ENCODE measurements at places on chromosomes 7 and 10.

- peak; percentile 11 for DNase-seq
Observed at GRCh38 chr10:57657164-57657765, 610.4 kb downstream of the IPMK start.

GRCh38 chr10:131767716-131768115 lies 133.1 kb upstream of the PPP2R2D start:
- DNase-seq: no peak

DNA sequence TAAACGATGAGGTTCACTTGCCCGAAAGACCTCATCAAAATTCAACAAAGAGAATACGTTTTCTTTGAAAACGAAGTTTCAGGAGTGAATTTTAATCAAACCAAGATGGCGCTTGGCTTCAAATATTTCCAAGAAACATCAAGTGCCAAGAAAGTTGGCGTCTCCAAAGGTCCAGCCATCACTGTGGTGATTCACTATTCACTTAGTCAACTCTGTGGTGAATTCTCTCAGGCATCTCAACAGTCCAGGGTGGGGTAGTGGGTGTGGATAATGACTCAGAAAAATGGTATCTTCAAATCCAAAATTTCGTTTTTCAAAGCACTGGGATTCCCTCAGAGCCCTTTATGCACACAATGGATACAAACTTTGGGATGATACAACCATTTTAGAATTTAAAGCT lies 133.1 kb downstream of the SVIL start:
- peak; percentile 91 for DNase-seq

DNA sequence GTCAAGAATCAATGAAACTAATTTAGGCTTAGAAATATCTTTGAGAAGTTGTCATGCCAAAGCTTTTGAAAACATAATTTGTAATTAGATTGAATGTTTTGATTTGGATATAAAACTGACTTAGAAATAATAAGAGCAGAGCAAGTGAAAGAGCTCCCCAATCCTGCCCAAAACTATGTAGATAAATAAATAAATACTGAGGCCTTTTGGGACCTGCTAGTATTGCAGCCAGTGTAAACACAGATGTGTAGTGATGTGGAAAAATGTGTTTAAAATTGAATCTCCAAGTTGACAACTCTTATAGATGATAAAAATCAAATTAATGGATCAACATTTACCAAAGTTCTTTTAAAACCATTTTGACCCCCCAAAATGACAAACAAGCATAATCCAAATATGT lies 896.1 kb downstream of the CNTNAP2 start:
- no peak for DNase-seq

GRCh38 chr10:94293354-94293753 lies 69.4 kb downstream of the NOC3L start:
- DNase-seq: no peak

- DNase-seq: peak; percentile 98
Observed at GRCh38 chr7:101251871-101252659, 7.2 kb upstream of the FIS1 start.

DNA sequence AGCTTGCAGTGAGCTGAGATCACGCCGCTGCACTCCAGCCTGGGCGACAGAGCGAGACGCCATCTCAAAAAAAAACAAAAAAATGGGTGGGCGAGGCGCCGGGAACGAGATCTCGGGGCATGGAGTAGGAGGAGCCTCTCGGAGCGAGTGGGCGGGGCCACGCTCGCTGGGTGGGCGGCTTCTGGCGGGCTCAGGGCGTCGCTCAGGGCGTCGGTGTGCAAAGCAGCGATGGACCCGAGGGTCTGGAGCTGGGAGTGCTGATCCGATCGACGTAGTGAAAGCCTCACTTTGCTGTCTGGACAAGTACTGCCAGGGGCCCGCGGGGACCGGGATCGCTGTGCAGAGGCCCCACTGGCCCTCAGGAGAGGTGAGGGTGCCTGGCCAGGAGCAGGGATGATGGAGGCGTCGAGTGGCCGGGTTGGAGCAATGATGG lies 22.6 kb upstream of the AMZ1 start:
- no peak for DNase-seq

GRCh38 chr10:72890086-72890485 lies 3.5 kb upstream of the OIT3 start:
- no peak for DNase-seq

GRCh38 chr7:23076772-23077171 lies 28.8 kb upstream of the KLHL7 start:
- no peak for DNase-seq

DNA sequence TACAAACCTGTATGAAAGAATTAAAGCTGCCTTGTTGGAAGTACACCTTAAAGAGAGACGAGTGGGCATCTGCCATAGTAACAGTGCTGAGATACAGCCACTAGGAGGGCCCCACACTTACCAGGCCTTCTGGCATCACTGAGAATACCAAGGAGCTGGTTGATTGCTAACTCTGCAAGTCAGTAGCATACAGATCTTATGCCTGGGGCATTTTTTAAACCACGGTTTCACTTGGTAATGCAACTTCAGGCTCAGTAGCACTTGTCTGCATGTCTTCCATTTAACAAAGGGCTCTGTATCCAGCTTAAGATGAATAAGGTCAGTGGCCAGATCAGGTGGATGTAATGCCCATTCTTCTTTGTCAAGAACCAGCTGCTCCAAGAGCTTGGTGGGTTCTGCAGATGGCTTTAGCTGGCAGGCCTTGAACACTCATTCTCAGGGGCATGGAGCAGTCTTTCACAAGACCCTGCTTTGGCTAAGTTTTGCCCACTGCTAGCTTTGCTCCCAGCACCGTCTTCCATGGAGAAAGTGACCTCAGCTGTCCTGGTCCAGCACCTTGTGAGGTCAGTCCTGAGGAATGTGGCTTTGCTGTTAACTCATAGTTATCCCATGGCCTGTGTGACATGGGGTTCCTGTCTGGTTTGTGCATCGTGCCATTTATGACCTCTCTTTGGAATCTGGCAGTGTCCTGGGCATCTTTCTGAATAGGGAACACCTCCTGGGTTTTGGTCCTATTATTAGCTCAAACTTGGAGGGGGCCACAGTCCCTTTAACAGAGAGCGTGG lies 68.1 kb downstream of the BMPER start:
- DNase-seq: no peak

- no peak for DNase-seq
Observed at GRCh38 chr7:73986158-73986631, 41.8 kb upstream of the ELN start.

DNA sequence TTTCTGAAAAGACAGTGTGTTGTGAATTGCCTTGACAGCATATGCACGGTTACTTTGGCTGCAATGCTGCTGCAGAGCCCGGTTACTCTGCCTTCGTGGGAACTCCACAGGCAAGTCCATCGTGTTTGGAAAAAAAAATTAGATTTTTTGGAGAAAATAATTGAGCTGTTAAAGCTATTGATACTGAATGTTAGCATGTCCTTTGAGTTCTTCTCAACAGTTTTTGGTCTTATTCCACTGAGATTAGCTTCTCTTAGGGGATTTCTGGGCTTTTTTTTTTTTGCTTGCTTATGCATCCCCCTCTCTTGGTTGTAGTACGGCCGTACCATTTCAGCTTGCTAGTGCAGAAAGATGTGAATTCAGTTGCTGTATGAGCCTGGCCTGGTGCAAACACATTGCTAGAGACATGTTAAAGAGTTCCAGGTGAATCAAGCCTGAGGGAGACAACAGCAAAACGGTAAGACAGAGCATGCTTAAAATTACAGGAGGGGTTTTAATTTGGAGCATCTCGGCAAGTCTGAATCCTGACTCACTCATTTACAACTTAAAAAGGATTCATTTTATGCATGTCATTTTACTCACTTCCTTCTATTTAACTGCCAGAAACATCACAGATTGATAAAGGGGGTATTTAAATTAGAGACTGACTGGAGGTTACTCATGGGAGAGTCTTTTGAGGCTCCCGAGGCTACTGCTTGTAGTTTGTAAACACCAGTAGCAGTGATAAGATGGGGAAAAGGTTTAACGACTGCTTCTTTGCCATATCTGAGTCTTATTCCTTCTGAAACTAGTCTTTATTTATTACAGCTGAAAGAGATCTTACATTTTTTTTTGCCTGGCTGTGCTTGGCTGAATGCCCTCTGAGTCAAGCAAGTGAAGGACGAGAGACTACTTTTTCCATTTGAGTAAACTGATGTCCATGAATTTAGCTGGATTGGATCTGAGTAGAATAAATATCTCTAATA lies 113.7 kb downstream of the CDK14 start:
- peak; percentile 71 for DNase-seq

DNA sequence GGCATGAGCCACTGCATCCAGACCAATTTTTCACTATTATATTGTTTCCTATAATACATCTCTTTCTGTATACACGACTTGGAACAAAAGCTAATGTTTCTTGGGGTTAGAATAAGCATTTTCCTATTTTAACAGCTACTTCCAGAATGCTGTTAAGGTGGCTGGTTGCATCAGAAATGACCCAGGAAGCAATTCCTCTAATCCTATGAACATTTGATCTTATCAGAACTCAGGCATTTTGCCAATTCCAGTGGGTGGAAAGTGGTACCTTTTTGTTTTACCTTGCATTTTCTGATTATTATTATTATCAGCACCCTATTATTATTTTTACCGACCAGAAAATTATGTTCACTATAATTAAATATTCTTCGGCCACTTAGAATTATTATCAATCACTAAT lies 73.3 kb downstream of the NDUFB2 start:
- no peak for DNase-seq

DNA sequence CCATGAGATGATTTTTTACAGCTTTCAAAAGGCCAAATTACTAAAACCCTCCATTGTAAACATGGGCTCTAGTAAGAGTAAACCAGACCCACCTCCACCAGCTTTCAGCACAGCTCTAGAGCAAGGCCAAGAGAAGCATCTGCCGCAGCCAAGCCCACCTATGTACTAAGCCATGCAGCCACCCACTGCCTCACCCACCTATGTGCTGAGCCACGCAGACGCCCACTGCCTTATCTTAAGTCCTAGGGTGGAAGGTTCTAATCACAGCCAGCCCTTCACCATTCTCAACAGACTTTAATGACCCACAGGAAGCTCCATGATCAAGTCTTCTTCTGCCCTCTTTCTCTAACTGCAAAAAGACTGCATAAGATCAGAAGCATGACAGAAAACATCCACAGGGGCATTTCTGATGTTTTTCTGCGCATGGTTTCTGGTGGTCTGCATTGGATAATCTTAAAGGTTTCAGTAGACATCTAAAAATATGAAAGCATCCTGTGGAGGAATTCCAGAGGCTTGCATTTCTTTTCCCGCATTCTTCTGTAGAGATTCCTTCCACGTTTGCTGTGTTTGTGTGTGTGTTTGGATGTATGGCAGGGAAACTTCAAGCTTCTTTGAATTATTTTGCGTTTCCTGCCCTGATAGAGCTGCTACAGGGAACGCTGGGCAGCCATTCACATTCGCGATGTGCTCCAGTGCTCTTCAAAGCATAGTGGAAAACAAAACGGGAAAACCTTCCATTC lies 286.1 kb upstream of the KLF6 start:
- DNase-seq: no peak

GRCh38 chr7:16562456-16563220 lies 36.0 kb downstream of the LRRC72 start:
- no peak for DNase-seq

GRCh38 chr7:151775547-151776443 lies 101.1 kb downstream of the PRKAG2 start:
- DNase-seq: no peak

- DNase-seq: no peak
Observed at GRCh38 chr7:49396229-49396628, 377.2 kb upstream of the VWC2 start.

Data from stromal cell of bone marrow (primary cell).